ENCODE measurements at places on chromosomes 2 and 18.

DNA sequence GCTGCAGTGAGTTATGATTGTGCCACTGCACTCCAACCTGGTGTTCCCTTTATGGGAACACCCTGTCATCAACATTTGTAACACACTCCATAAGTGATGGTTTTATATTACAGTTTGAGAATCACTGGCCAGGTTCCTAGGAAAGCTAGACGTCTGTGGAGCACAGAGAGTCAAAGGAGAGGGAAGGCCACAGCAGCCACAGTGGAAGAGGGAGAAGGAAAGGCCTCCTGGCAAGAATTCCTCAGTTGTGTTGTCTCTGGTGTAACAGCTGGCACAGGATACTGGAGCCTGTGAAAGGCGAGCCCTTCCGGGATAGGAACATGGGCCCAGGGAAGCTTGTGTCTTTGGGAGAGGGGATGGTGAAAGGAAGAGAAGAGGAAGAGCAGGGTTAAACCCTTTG is 360.5 kb upstream of the PIK3C3 start:
- no peak for DNase-seq

DNA sequence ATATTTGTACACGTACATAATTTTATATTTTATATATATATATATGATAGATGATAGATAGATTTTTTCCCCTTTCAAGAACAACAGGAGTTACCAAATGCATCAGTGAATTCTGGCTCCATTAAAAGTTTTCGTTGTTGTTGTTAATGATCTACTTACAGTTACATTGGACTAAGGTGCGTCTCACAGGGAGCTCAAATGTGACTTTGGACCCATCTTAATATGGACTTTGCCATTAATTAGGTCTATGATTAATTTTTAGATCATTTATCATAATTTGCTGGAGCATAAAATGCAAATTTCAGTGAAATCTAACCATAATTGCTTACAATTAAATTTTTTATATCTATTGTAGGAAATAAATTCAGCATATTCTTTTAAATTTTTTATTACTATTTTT is 261.6 kb downstream of the NRXN1 start:
- DNase-seq: no peak

- no peak for DNase-seq
Measured at GRCh38 chr2:48528431-48528830, 1.5 kb upstream of the STON1 start.

GRCh38 chr2:112108178-112108832 is 29.9 kb upstream of the FBLN7 start:
- DNase-seq: no peak

DNA sequence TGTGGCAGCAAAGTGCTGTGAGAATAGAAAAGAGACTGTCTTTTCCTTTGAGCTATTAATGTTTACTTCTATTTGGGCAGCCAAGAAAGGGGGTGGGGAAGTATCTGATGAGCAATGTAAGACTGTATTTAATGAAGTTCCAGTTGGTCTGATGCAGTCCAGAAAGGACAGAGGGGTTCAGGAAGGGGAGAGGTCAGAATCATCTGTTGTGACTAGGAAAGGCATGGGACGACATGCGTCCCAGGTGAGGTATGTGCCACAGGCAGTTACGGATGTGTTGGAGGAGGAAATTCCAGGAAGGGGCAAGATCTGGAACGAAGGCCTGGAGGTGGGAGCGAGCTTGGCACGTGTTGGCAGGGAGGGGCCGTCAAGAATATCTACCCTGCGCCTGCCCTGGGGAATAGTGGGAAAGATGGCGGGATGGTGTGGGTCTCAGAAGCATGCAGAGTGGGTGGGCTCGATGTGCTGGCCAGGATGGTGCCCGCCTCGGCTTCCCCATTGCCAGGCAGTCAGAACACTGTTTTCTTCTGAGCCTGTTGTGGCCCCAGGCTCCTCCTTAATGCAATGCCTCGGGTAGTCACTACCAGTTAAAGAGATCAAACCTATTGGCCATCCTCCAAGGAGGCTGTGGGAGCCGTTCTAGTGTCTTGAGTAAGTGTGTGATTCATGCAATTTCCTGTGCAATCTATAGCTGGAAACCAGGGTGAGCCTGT is 57.8 kb upstream of the TXNDC2 start:
- DNase-seq: no peak

- no peak for DNase-seq
Measured at GRCh38 chr2:216044883-216045486, 31.6 kb upstream of the MREG start.

DNA sequence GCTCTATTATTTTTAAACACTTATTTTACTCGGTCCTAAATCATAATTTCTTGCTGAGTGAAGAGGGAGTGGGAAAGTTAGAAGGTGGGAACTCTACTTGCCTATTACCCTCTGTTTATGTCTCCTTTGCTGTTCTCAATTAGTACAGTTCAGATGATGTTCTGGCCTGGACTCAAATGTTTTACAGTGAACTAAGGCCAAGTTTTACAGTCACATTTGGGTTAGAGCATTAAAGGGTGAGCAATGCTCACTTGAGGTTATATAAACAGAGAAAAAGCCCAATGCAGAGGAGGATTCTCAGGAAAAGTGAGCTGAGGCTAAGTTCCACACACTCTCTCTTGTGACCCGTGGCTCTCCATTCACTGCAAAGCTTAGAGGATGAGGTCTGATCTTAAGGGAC is 52.4 kb downstream of the ITSN2 start:
- no peak for DNase-seq

DNA sequence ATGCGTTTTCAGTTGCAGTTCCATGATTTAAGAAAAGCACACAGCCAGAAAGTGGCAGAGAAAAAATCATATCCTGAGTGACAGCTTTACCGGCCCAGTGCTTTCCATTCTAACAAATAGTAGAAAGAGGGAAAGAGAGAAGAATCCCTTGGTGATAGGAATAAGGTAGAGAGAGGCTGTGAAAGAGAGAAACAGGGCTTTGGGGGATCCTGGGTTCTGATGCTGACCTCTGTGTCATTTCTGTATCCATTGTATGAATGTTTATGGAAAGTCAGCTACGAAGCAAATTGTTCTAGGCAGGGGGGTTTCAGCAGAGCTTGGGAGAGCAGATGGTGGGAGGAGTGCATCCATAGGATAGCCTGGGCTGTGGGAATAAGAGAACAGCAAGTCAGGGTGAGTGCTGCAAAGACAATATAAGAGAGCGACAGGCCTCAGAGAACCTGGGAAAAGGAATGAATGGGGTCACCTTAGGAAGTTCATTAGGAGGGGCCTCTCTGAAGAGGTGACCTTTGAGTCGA is 203.4 kb upstream of the TNP1 start:
- DNase-seq: no peak

- DNase-seq: no peak
Measured at GRCh38 chr2:9573013-9573720, 17.5 kb upstream of the ADAM17 start.

GRCh38 chr2:111701266-111701665 is 182.7 kb downstream of the ANAPC1 start:
- no peak for DNase-seq

GRCh38 chr2:37391711-37392110 is 47.3 kb downstream of the QPCT start:
- DNase-seq: no peak

DNA sequence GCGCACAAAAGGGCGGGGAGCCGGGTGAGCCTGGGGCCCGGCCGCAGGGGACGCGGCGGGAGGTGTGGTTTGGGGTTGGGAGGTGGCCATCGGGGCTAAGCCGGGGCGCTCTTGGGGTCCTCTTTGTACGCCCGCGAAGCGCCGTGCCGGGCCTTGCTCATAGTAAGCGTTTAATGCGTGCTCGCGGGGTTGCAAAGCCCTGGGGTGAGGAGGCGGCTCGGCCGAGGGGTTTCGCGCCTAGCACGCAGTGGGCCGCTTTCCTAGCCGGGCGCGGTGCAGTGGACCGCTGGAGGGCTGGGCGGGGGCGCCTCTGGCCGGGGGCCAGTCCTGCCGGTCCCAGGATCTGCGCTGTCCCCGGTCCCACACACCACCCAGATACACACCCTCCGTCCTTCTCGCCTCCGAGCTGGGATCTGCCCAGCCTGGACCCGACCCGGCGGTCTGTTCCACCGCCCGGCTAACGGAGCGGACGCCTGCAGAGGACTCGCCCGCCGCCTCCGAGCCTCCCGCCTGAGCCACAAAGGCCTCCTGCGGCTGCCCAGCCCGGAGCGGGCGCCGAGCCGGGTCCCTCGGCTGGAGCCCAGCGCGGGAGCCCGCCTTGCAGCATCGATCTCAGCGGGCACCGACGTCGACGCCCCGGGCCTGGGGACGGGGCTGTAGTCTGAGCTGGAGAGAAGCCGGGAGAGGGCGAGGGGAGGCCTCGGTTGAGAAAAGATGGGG is 564 bp downstream of the DPYSL5 start:
- no peak for DNase-seq

DNA sequence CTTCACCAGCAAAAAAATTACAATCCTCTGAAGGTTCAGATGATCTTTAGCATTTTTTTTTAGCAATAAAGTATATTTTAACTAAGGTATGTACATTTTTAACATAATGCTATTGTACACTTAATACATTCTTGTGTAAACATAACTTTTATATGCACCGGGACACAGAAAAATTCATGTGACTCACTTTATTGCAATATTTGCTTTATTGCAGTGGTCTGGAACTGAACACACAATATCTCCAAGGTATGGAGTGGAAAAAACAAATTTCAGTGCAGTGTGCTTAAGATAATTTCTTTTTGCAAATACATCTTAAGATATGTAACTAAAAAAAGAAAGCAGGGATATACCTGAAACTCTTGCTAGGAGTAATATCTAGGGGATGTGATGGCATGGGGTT is 5.1 kb upstream of the TWSG1 start:
- no peak for DNase-seq

GRCh38 chr18:25019086-25019860 is 332.7 kb downstream of the ZNF521 start:
- DNase-seq: no peak

GRCh38 chr2:238381341-238382115 is 45.2 kb upstream of the ASB1 start:
- no peak for DNase-seq

GRCh38 chr18:64100116-64100922 is 48.6 kb downstream of the LINC00305 start:
- peak; percentile 40 for DNase-seq

- no peak for DNase-seq
Measured at GRCh38 chr2:61450144-61450543, 20.7 kb downstream of the USP34 start.

Data from NCI-H1436 treated with DMSO at 0.1 percent for 48 hours (cell line).